ENCODE measurements at places on chromosomes 7 and 10.

DNA sequence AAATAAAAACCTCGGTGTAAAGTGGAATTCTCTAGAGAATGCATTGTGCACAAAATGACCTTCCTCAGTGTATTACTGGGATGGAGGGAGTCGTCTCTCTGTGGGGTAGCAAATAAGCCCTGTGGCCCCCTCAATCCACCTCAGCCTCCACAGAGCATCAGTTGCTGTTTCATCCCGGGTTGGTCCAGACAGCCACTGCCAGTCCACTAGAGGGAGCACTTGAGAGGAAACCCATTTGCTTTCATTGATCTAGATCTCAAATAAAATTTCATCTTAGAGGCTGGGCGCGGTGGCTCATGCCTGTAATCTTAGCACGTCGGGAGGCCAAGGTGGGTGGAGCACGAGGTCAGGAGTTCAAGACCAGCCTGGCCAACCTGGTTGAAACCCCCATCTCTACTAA is 1128.7 kb downstream of the CNTNAP2 start:
- peak; percentile 44 for DNase-seq

DNA sequence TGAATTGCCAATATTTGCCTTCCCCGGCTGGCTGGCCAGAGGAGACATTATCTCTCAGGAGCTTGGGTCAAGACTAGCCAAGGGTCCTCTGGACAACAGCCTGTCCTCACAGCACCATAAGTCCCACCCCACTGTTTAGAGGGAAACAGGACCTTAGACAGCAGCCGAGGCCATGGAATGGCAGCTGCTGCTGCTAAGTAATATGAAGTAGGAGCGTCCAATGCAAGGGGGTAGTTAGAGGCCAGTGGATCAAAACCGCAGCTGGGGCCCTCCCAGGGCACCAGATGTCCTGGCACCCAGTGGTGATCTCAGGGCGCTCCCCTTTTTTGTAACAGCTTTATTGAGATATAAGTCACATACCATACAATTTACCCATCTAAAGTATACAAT is 12.9 kb upstream of the KCP start:
- no peak for DNase-seq

DNA sequence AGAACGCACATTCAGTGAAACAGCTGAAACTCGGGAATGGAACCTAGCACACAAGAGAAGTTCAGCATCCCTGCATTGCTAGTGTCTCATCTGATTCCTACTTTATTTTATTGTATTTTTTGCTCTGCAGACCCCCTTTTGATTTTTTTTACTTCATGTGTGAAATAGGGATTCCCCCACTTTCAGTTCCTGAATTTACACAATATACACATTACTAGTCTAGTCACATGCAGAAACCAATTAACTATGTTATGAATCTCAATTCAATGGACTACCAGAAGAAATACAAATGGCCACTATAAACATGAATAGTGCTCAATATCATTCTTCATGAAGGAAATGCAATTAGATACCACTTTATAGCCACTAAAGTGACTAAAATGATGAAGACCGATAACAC is 386.1 kb upstream of the COBL start:
- DNase-seq, result no peak

GRCh38 chr7:38294926-38295325 is 21.5 kb upstream of the TARP start:
- no peak for DNase-seq

DNA sequence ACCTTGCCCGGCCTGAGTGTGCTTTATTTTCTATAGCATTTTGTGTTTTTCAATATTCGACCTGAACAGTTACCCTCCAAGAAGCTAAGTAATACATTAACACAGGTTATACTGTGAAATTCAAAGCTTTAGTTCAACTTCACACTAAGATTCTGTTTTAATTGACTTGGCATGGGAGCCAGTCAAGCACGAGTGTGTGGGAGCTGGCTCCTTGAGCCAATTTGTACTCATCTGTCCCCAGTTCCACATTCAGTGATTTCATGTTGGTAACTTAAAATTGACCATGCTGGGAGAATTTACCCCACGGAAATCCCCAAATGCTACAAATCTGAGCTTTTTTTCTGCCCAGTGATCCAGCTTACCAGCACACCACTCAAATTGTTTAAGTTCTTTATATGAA is 20.3 kb downstream of the TSPAN12 start:
- DNase-seq, result no peak

- DNase-seq, result no peak
These were observed at the start of gene MACC1 for GRCh38 chr7:20217193-20217948. Gene MACC1, minus strand, starts transcription at chr7:20217384. Its CDS starts 55,522 bp downstream, at chr7:20161862.

Measured in HL-60 (cell line).